WERI-Rb-1 (cell line): ENCODE measurements at places on chromosomes 13 and 19.

DNA sequence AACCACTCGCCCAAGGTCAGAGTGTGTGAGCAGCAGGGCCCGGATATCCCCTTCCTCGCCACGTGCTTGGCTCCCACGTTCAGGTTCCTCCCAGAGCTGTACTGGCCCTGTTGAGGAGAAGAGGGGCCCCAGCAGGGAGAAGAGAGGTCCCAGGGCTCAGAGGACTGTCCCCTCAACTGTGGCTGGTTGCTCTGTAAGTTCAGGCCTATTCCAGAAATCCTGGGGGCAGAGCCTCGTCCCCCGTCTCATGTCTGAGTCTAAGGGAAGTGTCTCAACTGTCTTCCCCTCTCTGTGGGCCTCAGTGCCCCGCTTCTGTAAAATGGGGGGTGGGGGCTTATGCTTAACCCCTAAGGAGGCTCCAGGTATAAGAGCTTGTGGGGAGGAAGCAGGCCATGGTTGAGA, 3.9 kb downstream of the PPP5C start:
- no peak for DNase-seq

DNA sequence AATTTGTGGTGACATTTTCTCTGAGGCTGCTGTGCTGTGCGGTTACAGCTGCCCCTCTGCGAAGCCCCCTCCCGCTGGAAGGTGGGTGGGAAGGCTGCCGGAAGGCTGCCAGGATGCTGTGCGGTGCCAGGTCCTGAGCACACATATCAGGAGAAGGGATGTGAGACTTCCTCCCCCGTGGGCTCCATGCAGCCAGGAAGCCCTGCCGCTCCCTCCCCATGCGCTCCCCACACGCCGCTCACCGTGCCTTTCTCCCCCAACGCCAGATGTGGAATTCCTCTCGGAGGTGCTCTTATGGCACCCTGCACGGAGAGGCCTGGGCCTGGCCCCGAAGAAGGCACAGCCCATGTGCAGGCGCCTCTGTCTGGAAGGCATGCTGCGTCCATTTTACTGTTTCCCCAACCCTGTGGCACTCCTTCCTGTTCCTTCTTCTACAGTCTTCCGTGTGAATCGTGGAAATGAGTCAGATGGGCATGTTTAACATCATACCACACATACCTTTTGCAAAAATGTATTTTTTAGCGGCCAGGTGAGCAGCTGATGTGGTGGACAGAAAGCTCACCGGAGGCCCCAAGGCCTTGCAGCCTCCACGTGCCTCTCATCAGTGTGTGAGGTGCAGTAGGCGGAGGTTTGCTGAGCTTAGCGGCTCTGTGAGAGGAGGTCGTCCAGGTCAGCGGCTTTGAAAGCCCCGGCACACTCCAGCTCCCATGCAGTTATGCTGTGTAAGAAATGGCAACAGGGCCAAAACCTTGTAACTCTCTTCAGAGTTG, 88.0 kb downstream of the ATP11A start:
- peak; percentile 29 for DNase-seq

GRCh38 chr13:68124437-68125086, 894.4 kb upstream of the PCDH9 start:
- no peak for DNase-seq

DNA sequence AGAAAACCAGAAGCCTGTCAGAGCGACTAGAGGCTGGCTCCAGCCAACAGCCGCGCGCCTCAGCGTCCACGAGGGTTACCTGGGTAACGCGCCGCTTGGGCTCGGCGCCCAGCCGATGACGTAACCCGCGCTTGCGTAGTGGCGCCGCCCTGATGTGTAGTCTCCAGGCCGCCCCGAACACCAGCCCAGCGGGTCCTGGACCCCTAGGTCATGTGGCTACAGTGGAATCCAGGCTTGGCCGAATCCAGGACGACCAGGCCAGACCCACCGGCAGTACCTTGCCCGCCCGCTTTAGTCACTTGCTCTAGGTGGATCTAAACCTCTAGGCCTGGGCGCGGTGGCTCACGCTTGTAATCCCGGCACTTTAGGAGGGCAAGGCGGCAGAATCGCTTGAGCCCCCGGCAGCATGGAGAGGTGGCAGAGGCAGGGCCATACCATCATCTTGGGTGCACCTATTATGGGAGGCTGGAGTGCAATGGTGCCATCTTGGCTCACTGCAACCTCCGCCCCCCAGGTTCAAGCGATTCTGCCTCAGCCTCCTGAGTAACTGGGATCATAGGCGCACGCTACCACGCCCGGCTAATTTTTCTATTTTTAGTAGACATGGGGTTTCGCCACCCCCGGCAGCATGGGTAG, 7.2 kb upstream of the ZNF606 start:
- DNase-seq, result peak; percentile 95

DNA sequence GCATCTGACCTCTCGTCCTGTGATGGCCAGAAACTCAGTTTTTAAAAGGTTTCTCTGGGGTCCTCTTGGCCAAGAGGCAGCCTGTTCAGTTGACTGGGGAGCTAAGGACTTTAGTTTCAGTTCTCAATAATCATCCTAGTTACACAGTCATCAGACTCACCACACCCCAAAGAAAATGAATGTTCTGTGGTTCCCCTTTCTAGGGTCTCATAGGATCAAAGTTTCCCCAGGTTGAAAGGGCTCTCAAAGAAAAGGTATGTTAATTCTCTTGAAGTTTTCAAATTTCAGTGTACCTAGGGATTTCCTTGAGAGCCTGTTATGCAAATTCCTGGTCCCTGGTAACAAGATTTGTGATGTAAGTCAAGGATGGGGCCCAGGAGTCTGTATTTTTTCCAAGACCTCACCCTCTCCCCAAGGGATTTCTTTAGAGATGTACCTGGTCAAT, 94.9 kb downstream of the FAM216B start:
- no peak for DNase-seq
